Gastroesophageal sphincter (tissue), 4 donors: ENCODE measurements at places on chromosomes 2 and 18. TPM values are rescaled to one million over a fixed set of nuclear protein-coding genes. Genes with fewer than 3 reads are reported as not detected.
A peak's percentile ranks its signal among the peaks of the same experiment; 100 is the strongest.

The DCDC2C gene
- total RNA-seq = not detected

The VWA3B gene
- not detected for total RNA-seq

The EGR4 gene
- total RNA-seq = not detected

The SP140 gene
- total RNA-seq = 2.0 TPM

- no peak for ATAC-seq
These were observed 267.0 kb downstream of the NOL4 start for GRCh38 chr18:33957707-33958106.

DNA sequence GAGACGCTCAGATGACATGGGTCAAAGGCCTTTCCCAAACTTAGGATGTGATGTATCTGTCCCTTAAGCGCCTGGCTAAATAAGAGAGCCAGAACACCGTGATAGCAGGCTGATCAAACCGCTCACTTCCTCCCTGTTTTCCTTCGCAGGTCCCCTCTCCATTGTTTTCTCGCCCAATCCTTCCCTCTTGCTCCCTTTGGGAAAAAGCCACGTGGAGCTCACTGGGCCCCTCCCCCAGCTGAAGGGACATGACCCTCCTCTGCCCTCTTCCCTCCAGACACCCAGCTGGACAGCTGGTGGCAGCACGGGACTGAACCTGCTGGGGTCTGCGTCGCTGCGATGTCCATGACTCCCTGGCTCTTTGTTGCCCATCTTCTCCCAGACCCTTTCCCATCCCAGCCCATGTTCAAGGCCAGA lies 201.7 kb downstream of the TNS1 start:
- no peak for ATAC-seq

GRCh38 chr2:178394859-178395258 lies 56.1 kb downstream of the PRKRA start:
- no peak for ATAC-seq

DNA sequence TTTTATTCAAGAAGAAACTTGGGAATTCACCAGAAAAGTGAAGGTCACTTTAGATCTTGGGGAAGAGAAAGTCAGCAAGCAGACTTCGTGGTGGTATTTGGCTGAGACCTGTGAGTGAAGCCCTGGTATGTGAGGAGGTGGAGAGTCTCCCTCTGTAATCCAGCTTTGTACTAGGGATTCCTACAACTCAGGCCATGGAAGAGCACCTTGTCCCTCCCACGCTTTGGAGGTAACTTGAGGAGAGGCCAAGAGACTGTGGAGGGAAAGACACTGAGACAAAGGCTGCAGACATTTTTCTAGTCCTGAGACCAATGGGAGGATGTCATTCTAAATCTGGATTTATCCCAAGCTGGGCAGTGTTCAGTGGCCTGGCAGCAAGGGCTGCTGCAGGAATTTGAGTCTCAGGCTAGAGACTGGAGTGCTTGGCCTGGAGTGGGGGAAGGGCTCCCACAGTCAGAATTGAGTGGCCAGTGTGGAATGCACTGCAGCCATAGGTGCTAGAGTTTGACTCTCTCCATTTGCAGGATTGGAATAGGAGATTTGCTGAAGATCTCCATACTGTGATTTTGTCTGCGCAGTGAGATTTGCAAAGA lies 219.0 kb downstream of the ACTR3 start:
- ATAC-seq = no peak

- no peak for ATAC-seq
These were observed 130.0 kb upstream of the CTDP1 start for GRCh38 chr18:79549638-79550000.

DNA sequence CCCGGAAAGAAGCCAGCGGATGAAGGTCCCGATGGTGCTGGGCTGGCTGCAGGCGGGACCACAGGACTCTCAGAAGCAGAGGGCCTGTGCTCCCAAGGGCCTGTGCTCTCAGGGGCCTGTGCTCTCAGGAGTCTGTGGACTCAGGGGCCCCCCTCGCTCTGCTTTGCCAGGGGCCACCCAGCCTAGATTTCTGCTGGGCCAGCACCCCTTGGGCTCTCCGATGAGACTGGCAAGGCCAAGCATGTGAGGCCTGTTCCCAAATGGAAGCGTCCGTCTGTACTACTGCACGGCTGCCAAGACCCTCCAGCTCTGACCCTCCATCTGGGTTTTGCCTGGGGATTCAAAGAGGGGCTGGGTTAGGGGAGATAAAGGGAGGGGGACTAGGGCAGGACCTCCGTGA lies 54.6 kb downstream of the SH3BP4 start:
- no peak for ATAC-seq

DNA sequence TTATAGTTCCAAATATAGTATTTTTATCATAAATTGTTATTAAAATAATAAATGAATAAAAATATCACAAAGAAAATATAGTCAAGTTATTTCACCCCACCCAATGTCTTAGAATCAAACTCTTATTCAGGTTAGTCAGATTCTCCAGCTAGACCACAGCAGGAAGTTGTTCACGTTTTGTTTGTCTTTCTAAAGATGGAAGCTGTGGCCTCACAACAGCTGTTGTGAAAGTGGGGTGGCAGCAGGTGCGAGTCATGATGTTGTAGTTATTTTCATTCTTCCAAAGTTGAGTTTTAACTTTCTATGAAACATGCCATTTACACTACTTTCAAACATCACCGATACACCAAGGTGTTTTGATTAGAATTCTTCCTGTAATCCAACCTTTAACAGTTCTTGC lies 272.9 kb downstream of the SLC8A1 start:
- no peak for ATAC-seq

- no peak for ATAC-seq
These were observed 7.6 kb downstream of the ESPNL start for GRCh38 chr2:238107525-238108422.

- no peak for ATAC-seq
These were observed 199.1 kb downstream of the FBXO15 start for GRCh38 chr18:73948497-73948896.

- no peak for ATAC-seq
These were observed 164.0 kb downstream of the HDAC4 start for GRCh38 chr2:239236808-239237205.

GRCh38 chr18:21458310-21458709 lies 142.2 kb downstream of the ESCO1 start:
- peak; percentile 80 for ATAC-seq

DNA sequence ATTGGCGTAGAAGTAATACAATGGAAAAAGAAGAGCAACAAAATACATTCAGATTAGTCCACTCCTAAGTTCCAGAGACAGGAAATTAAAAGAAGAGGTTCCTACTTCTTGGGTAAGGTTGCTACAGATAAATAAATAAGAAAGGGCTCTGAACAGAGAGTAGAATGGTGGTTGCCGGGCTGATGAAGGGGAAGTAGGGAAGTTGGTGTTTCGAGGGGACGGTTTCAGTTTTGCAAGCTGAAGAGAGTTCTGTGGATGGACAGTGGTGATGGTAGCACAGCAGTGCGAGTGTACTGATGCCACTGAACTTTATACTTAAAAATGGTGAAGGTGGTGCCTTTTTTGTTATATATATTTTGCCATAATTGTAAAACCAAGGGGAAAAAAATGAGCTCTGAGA lies 48.2 kb downstream of the CABYR start:
- no peak for ATAC-seq

DNA sequence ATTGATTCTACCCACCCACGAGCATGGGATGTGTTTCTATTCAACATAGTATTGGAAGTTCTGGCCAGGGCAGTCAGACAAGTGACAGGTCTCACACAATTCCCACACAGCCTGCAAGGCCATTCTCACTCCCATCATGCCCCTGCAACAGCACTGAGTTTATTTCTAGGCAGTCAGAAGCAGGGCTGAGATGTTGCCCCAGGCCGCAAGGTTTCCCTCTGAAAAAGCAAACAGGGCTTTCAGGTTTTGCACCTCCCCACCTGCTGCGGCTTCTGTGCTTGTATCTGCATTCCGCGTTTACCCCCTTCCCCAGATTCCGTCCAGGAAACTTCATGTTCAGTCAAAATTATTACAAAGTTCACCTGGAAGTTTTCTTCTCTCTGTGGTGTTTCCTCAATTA lies 9.4 kb upstream of the TACR1 start:
- ATAC-seq = no peak

DNA sequence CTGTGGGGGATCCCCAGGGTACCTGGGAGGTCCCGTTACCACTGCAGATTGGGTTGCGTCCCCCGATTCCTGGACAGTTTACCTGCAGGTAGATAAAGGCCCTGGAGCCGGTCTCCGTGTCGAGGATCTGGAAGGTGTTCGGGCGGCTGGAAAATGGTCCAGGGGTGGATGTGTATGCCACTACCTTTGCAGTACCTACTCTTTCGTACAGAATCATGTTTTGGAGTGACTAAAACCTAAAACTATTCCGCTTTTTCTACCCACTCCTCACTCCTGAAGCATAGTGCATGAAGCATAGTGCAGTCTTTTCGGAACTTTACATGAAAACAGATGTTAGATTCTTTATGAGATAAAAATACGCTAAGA lies 418 bp downstream of the WDR75 start:
- peak; percentile 1 for ATAC-seq

DNA sequence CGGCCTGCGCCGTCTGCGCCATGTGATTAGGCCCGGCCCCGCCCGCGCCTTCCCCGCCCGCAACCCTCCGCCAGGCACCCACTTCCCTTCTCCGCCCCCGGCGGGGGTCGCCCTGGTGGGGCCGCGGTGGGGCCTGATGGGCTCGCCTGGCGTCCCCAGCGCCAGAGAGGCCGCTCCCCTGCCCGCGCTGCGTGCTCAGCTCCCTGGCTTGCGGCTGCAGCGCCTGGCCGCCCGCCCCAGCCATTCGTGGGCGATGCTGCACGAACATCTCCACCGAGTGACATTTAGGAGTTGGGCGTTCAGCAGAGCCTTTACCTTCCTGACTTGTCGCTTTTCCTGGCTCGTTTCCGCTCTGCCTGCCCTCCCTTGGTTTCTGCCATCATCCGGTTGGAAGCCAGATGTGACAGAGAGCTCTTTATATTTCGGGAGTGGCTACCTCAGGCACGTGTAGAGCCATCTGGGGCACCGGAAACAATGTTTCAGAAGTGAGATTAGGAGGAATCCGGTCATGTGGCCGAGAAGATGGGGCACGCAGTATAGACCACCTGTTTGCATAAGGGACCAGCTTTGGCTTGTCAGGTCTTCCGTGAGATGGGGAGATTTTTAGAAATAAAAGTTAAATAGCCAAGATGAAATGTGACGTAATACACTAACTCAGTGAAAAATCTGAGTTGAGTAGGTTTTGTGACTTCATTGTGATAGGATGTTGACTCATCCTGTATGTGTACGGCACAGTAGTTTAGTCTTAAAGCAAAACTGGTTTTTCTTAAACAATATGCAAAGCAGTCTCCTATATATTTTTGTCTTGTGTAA lies 1.2 kb downstream of the GLS start:
- peak; percentile 26 for ATAC-seq

DNA sequence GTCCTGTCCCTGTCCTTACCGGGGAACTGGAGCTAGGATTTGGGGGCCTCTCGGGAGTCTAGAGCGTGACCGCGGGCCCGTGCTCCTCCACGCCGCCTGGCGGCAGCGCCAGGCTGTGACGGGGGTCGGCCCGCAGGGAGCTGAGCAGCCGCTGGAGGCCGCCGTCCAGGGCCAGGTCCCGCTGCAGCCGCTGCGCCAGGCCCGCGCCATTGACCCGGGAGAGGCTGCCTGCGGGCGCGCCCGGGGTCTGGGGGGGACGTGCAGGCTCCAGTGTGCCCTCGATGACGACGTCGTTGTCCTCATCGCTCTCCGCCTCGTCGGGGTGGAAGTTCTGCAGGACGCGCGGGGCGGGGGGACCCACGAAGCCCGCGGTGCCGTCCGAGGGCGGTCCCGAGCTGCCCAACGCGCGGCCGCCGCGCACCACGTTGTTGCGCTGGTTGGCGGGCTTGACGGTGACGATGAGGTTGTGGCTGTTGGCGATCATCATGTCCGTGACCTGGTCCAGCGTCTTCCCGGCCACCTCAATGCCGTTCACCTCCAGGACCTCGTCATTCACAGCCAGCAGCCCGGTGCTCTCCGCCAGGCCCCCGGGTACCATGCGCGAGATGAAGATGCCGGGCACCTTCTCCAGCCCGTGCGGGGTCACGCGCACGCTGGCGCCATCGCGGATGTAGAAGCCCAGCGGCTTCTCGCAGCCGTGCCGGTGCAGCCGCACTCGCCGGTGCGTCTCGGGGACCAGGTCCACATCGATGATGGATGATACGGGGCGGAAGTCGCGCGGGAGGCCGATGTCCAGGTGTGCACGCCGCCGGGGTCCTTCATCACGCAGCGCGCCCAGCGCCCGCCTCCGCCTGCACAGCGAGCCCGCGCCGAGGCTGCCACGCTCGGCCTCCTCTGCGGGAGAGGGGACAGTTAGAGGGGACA lies 50.9 kb downstream of the ADNP2 start:
- peak; percentile 44 for ATAC-seq

DNA sequence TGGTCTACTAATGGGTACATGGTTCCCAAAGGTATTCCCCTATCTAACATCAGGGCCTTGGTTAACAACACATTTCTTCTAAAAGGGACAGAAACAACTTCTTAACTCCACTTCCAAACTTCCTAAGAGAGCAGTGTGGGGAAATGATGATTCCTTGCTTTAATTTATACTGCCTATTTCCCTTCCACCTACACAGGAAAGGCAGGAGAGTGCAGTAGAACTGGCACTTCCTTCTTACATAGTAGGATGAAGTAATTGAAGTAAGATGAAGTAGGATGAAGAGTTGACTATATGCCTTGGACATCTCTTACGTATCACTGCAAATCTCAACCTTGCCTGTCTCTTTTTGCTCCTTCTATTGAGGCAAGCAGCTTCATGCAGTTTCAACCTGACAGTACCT lies 54.7 kb downstream of the CD28 start:
- no peak for ATAC-seq

DNA sequence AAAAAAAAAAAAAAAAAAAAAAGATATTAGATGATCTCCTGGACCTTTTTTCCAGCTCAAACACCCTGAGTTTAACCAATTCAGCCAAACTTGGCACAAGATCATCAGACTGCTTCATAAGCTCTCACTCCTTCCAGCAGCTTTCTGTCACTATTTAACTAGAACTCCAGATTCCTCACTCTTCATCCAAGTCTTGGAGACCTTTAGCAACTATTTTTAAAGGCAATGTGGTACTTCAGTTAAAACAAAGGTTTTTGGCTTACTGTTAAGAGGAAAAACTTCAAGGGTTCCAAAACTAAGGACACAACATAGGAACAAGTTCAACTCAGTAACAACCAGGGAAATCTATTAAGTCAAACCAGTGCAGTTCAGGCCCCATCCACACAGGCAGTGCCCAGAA lies 23.2 kb downstream of the LAMA1 start:
- no peak for ATAC-seq

DNA sequence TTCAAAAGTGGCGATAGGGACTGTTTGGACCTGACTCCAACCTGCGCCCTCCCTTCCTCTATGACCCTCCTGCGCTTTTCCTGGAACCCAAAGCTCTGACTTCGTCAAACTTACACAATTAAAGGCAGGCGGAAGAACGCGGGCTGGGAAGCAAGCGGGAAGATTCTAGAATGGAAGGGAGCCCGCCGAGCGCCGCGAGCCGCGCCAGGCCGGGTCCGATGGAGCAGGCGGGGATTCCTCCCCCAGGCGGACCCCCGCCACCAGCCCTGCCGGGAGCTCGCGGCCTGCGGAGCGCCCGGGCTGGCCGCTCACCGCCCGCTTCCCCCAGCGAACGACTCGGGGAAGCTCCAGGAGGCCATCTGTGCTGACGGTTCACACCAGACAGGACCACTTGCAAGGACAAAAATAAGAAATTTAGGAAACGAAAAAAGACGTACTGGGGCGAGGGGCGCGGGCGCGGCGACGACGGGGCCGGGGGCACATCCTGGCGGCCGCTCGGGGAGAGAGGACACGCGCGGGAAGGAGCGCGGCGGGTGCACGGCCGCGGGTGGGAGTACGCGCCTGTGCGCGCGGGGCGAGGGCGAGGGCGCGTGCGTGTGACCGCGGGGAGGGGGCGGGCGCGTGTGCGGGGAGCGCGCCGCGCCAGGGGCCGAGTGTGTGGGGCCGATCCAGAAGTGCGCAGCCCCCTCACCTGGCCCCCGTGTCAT lies 1.1 kb upstream of the SALL3 start:
- no peak for ATAC-seq

- no peak for ATAC-seq
These were observed 1074.2 kb upstream of the ZEB2 start for GRCh38 chr2:145593991-145594614.
